Fibroblast of lung (primary cell): ENCODE measurements at places on chromosomes 3 and 15. TPM values are rescaled to one million over a fixed set of nuclear protein-coding genes. Genes with fewer than 3 reads are reported as not detected.

DNA sequence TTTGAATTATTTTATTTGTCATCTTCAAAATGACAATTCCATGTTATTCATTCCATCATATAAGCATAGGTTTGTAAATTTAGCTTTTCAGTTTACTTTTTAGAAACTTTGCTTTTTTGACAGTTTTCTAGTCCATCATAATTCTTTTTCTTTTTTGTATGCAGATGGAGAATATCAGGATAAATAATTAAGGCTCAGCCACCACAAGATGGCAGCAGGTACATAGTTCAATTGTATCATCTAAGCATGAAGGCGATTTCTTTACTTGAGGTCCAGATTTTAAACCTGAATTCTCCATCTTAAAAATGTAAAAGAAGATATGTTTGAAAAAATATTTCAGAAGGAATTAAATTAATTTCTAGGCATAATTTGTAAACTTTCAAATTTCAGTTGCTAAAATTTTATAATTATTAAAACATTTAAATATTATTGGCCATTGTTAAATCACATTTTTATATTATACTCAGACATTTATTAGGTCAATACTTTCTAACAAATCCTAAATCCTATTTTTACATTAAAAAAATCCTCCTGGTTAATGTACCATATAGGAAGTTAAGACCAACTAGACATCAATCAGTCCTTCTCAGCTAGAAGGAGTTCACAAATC, 15.1 kb downstream of the PLSCR5 start:
- DNase-seq, result peak; percentile 39

DNA sequence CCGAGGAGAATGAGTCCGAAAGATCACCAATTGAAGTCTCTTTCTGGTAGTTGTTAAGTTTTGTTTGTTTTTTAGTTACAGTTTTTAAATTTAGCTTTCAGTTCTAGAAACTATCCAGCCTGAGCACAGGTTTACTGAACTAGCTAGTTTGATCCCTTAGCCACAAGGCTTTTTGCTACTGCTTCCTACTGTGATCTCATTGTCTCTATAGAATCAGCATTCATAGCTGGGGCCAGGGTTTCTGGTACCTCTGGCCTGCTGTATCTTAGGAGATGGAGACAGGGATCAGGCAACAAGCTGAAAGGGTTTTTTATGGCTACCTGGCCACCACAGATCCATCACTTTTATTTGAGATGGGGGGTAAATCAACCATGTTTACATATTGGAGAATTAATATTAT, 37.0 kb downstream of the GOLM2 start:
- no peak for DNase-seq

- DNase-seq, result peak; percentile 22
These were observed 73.6 kb downstream of the TFG start for GRCh38 chr3:100782906-100783305.

DNA sequence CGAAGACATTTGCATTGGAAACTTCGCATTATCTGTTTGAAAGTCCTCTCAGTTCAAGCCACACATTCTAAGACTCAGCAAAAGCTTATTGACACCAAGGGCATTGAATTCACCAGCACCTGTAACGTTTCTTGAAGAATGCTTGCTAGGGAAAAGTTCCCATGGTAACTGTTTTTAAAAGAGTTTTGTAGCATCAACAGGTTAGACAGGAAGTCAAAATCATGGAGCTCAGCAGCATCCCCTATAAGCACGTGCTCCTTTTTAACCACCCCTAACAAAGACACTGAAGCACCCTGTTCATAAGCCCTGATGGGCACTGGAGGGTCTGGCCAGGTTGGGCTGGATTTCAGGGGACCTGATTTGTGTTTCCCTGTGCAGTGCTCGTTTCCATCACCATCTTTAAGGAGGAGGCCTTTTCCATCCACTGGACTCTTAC, 229.7 kb upstream of the BHLHE40 start:
- DNase-seq, result no peak

- DNase-seq, result no peak
These were observed 338.1 kb downstream of the GAP43 start for GRCh38 chr3:115961380-115961779.

DNA sequence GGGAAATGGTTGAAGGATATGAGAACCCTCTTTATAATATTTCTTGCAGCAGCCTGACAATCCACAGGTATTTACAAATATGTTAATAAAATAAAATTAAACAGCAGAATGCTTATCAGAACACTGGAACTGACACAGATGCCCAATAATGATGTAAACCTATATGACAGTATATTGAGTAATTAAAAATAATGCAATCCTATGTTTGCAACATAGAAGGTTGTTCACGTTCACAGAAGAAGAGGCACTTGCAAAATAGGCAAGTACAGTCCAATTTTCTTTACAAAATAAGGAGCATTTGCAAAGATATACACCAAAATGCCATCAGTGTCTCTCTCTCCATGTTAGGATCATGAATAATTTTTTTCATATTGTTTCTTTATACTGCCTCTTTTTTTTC, 397.0 kb upstream of the WNT5A start:
- DNase-seq, result no peak

GRCh38 chr3:138717348-138717747, 108.8 kb downstream of the FAIM start:
- no peak for DNase-seq

- DNase-seq, result no peak
These were observed 60.9 kb upstream of the ATP11B start for GRCh38 chr3:182732232-182733015.

GRCh38 chr3:180633722-180634121, 31.8 kb downstream of the TTC14 start:
- DNase-seq, result no peak

DNA sequence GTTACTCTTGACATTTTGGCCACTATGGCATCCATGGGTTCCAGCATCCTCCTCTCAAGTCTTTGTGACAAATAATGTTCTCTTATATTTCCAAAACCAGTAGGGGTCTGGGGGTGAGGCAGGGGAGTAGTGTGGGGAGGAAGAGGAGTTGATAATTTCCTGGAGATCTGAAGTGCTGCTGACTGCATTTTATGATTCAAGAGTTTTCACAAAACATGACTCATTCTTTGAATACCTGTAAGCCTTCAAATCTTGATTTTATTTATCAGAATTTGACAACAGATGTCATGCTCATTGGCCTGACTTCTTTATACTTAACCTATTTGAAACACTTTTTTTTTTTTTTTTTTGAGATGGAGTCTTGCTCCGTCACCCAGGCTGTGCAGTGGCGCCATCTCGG, 98.8 kb upstream of the PLXND1 start:
- no peak for DNase-seq

DNA sequence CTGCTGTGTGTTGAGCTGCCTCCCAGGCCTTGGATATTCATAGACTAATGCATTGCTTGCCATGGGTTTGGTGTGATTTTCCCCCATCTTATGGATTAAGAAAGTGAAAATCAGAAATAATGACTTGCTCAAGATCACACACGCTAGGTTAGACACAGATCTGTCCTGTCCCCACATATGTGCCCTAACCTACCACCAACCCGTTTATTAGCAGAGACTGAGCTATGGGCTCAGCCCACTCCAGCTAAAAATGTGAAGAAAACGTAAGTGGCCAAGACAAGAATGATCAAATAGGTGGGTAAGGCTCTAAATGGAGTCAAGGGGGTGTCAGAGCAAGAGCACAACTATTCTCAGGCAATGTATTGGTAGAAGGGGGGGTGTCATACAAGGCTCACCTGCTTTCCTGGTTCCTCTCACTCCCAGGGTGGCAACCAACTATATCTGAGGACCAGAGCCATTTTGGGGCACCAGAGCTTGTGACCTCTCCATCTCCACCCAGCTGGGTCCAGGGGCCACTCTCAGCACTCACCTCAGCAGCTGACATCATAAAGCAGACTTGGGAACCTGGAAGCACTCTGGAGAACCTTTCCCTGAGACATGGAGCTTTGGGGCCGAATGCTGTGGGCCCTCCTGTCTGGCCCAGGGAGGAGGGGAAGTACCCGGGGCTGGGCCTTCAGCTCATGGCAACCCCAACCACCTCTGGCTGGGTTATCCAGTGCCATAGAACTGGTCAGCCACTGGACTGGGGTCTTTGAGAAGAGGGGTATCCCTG, 1.4 kb downstream of the HEMK1 start:
- no peak for DNase-seq

GRCh38 chr15:78325092-78325843, 14.9 kb upstream of the CRABP1 start:
- DNase-seq, result no peak

DNA sequence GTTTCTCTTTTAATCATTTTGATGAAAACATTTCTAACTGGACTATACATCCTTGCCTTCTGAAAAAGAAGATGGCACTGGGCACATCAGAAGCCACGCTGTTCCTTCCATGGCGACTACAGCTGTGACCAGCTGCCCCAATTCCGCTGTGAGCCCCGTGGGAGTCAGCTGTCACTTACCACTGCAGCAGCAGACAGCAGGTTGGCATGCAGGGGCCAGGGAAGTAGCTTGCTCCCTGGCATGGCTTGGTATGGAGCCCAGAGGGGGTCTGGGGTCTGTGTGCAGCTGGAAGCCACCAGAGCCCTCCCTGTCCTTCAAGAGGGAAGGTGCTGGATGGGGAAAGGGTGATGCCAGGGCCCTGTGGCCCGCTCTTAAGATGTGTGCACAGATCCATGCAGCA, 4.5 kb upstream of the ZXDC start:
- no peak for DNase-seq

- DNase-seq, result no peak
These were observed 85.6 kb downstream of the EPHA6 start for GRCh38 chr3:96900031-96900430.

GRCh38 chr15:88397506-88397905, 69.7 kb downstream of the MRPL46 start:
- DNase-seq, result no peak

- DNase-seq, result no peak
These were observed 167.2 kb upstream of the KCNMB2 start for GRCh38 chr3:178369006-178369405.

GRCh38 chr3:36827133-36827532, 62.8 kb upstream of the DCLK3 start:
- peak; percentile 6 for DNase-seq

DNA sequence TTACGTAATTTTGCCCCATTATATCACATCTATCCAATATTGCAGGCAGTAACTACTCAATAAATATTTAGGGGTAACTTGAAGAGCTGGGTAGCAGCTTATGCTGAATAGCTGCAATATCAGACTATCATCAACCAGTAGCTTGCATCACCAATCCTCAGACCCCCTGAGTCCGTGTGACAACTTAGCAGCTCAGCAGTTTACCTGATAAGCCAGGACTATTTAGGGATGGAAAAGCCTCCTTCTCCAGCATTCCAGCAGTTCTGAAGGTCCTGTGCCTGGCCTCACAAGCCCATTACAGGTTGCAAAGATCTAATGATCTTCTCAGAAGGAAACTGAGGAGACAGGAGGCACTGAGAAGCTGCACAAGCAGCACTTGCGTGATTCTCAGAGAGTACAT, 32.9 kb downstream of the RORA start:
- no peak for DNase-seq

- DNase-seq, result no peak
These were observed 81.5 kb upstream of the SLC2A2 start for GRCh38 chr3:171108066-171108465.

- DNase-seq, result peak; percentile 52
These were observed 6.8 kb upstream of the MFSD1 start for GRCh38 chr3:158794936-158795518.

CCDC174 gene
- 12.1 and 12.7 TPM in 2 replicates for total RNA-seq

RTP3 gene
- not detected in 2 replicates for total RNA-seq

STRIT1 gene
- total RNA-seq, result not detected in 2 replicates

MASP1 gene
- total RNA-seq, result 56.2 and 328 TPM in 2 replicates

LRRN1 gene
- 0.26 and 0.33 TPM in 2 replicates for total RNA-seq

WNT5A gene
- total RNA-seq, result 52.6 and 117 TPM in 2 replicates

SPESP1 gene
- total RNA-seq, result 4.6 and 8.2 TPM in 2 replicates
